EH (cell line): ENCODE measurements at places on chromosomes 2 and 18.
A peak's percentile ranks its signal among the peaks of the same experiment; 100 is the strongest.

GRCh38 chr2:198657512-198658121 lies 800.1 kb downstream of the SATB2 start:
- DNase-seq, result peak; percentile 29

DNA sequence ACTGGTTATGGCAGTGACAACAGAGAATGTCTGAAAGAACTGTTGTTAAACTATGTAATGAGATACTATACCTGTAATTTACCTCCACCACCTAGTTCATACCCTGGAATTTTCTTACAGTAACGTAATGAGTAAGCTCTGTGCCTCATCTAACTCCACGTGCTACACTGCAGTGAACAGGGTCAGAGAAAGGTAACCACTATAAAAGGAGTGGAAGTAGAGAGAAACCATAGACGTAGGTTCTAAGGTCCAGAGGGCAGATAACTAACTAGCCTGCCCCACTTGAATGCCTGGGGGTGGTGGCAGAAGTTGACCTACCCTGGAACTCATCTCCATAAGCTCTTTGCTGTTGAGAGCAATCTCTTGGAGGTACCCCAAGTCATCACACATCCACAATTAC lies 32.0 kb upstream of the B4GALT6 start:
- no peak for DNase-seq

GRCh38 chr2:118638453-118638852 lies 209.0 kb downstream of the EN1 start:
- DNase-seq, result no peak

DNA sequence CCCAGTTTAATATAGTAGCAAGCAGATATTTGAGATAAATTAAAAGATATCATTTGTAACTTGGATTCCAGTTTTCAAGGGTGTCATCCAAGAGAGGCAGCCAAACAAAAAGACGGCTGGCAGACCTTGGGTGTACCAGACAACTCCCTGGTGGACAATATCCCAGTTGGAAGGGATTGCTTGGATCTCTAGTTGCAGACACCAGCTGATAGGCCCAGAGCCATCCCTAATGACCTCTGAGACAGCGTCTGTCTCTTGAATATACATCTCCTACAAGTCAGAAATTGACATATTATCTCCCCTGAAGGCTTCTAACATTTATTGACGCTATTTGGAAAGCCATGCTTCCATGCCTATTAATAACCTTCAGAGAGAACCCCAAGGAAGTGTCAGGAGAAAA lies 67.7 kb downstream of the ACVR1 start:
- no peak for DNase-seq

DNA sequence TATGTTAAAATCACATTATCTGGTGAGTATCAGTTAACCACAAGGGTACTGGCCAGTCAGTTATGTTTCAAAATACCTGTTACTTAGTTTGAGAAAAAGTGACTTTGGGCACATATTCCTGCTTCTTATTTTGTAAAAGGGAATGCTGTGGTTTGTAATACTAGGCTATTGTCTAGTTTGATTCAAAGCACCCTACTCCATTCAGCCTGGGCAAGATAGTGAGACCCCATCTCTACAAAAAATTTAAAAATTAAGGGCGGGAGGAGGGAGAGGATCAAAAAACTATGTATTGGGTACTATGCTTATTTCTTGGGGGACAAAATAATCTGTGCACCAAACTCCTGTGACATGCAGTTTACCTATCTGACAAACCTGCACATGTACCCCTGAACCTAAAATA lies 18.9 kb downstream of the MBD5 start:
- no peak for DNase-seq

DNA sequence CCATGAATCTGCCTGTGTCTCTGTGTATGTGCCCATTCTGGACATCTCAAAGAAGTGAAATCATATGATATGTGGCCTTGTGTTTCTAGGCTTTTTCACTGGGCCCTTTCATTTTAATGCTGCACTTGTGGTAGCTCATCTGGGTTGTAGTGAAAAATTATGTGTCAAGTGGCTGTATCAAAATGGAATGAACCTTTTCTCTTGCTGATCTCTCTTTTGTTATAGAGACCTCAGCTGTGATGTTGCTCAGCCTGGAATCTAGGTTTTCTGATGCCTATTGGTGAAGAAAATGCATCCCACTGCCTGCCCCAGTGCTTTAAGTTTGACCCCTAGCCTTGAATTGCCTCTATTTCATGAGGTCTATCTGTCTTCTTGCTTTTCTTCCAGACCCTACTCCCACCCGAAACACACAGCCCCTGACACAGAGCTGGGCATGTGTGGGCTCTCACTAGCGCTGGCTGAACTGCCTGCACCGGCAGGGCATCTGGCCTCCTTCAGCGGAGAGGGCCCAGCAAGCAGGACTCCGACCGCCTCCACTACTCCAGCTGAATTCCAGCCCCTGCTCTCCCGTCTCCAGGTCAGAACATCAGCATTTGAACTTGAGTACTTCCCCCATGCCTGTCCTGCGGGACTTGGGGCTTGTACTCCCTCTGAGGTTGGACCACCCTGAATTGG lies 175.8 kb upstream of the MSH6 start:
- no peak for DNase-seq

- no peak for DNase-seq
These were observed 98.1 kb downstream of the SETBP1 start for GRCh38 chr18:44778788-44779187.

DNA sequence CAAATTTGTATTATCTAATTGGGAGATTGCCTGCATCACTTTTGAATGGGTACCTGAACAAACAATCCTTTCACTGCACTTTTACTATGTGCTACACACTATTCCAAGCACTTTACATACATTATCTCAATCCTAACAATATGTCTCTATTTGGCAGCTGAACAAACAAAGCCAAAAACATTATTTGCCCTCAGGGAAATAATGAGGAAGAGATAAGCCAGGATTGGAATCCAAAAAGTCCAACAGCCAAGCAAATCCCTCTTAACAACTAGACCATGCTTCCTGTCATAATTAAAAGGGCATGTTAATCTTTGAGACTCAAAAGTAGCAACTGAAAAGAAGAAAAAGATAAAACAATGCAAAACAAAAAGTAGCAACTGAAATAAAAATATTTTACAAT lies 32.1 kb downstream of the RPRD1A start:
- DNase-seq, result peak; percentile 78

DNA sequence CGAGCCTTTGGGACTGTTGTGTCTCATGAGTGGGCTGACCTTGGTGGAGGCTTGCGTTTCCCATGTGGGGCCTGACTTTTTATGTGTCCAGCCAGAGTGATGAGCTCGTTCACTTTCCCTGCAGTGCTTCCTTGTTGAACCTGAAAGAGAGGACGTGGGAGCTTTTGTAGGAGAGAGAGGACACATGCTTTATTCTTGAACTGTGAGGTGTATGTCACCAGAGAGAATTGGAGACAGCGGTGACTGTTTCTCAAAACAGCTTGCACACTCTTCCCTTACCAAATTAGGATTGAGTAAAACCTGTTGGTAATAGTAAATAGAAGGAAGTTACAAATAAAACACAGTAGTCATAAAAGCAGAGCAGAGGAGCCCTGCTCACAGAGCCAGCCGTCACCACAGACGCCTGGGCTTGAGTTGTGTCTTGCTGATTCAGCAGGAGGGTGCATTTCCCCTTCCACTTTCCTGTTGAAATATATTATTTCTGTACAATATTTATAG lies 60.7 kb downstream of the INPP4A start:
- no peak for DNase-seq

GRCh38 chr18:23718731-23719130 lies 29.5 kb downstream of the LAMA3 start:
- peak; percentile 48 for DNase-seq

DNA sequence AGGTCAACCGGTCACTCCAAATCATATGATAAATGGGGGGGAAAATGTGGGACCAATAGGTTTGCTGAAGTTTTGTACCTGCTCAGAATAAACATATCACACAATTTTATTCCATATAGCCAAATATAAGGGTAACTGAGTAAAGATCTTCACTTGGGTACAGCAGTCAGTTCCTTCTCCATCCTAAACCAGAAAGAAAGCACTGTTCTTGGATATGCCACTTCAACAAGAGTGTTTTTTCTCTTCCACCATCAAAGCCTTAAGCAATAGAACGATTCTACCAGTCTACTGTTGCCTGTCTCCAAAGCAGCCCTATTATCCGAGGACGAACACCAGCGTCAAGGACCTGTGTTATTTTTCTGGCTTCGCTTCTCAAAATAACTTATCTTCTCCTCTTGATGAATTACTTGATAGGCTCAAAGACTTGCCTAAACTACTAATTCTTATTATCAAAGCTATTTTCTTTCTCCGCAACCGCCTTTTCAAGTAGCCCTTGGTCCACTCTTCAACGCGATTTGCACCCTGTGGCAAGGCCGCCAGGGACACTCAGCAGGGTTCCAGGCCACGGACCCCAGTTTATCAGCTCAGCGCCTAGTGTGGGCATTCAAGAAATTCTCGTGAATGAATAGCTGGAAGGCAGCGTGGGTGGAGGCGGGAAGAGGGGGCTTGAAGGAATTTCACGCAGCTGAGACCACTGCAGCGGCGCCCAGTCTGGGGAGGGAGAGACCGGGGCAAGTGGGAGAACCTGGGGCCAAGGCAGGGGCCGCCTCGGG lies 646 bp downstream of the ALS2 start:
- peak; percentile 40 for DNase-seq
